Thoracic aorta (tissue), 2 donors: ENCODE measurements at places on chromosomes 5 and 9. TPM values are rescaled to one million over a fixed set of nuclear protein-coding genes. Genes with fewer than 3 reads are reported as not detected.
A peak's percentile ranks its signal among the peaks of the same experiment; 100 is the strongest.

GRCh38 chr9:129146441-129146941, 31.6 kb downstream of the IER5L start:
- DNase-seq = no peak

- peak; percentile 45 for DNase-seq
These were observed 49.4 kb downstream of the MEF2C start for GRCh38 chr5:88833371-88834130.

GRCh38 chr5:43157068-43157467, 35.0 kb upstream of the NIM1K start:
- no peak for DNase-seq

- no peak for DNase-seq
These were observed 493.4 kb upstream of the TUSC1 start for GRCh38 chr9:26171691-26172090.

DNA sequence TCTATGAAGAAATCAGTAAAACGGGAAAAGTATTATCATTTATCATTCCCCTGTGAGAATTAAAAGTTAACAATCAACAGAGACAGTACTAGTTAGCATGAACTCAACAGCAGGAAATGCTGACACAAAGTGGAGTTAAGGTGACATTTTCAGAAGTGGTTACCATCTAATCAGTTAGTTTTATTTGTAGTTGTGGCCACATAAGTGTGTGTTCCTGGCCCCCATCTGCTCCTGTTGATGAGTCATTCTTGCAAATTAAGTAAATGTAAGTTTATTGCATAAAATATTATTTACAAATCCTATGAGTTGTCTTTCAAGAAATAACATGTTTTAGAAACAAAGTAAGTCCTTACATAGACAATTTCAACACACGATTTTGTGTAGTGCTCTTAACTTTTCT, 8.9 kb upstream of the BNC2 start:
- no peak for DNase-seq

CCDC69 gene
- 39.1 TPM for total RNA-seq

DNA sequence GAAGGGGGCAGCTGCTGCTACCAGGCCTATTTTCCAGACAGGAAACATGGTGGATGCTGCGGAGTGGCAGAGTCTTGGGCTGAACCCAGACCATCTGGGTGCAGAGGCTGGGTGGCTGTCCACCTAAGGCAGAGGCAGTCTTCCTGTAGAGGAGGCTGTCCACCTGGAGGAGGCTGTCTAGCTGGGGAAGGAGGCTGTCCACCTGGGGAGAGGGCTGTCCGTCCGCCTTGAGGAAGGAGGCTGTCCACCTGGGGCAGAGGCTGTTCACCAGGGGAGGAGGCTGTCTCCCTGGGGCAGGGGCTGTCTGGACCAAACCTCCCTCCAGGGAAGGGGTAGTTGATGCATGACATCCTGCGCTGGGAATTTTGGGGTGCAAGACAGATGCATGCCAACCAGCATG, 39.2 kb upstream of the BARHL1 start:
- no peak for DNase-seq

DNA sequence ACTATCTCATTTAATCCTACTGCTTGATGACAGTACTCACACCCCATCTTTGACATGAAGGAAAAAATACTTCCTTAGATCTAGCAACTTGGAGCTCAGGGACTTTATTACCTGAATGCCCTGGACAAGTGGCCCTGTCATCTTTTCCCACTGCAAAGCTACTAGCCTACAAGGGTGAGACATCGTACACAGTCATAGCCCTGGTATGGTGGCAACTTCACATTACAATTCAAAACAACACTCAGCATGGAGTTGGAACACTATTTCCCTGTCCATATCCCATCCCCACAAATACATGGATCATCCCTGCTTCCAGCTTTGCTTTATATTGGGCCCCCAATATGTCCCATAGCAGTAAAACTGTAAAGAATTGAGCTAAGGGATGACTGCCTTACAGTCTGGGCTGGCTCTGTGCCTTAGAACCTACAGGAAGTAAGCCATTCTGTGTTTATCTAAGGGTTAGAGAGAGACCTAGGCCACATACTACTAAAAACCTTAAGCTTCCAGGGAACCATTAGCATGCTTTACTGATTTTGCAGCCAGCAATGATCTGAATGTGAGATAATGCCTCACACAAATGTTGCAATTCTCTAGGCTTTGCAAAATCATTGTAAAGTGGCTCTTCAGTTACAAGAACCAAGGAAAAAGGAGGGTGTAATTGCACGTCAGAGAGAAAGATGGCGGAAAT, 55.9 kb downstream of the OTULIN start:
- DNase-seq = no peak

GRCh38 chr9:131715906-131716305, 24.0 kb downstream of the RAPGEF1 start:
- DNase-seq = no peak

DNA sequence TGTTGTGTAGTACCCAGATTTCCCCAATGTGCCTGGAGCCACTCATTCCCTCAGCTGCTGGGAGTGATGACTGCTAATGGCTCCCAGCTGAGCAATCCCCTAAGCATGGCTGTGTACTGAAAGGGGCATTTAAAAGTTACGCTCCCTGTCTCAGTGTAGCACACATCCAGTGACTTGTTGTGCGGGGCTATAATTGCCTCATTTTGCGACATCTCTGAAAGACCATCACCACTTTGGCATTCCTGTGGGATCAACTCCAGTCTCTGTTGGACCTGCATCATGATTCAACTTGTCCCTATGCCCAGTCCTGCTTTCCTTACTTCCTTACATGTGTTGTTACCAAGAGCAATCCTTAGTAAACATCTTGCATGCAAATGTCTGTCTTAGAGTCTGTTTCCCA, 201.2 kb upstream of the MPDZ start:
- no peak for DNase-seq

- DNase-seq = no peak
These were observed 179.8 kb downstream of the DOCK8 start for GRCh38 chr9:394347-395052.

SLC34A1 gene
- not detected for total RNA-seq

FOXB2 gene
- total RNA-seq = not detected

IL12B gene
- total RNA-seq = not detected

ATOX1 gene
- 32.9 TPM for total RNA-seq

DNA sequence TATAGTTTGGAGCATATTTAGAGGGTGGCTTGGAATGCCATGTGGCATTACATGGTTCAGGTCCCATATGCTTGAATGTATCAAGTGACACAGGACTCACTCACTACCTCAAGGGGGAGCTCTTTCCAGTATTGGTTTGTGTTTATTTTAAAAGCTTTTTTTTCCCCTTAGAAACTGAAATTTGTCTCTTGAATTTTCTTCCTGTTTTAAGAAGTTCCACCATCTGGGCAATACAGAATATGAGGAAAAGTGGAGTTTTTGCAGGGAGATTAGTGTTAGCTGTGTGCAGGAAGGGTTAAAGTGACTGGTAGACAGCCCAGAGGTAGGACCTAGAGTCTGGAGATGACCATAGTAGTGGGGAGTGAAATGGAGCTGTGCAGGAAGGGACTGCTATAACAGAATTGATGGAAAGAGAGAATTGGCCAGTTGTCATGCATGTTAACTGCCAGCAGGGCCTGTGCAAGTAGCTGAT, 36.6 kb downstream of the CTNNA1 start:
- DNase-seq = no peak

SH3GL2 gene
- total RNA-seq = not detected

KIF4B gene
- not detected for total RNA-seq

DNA sequence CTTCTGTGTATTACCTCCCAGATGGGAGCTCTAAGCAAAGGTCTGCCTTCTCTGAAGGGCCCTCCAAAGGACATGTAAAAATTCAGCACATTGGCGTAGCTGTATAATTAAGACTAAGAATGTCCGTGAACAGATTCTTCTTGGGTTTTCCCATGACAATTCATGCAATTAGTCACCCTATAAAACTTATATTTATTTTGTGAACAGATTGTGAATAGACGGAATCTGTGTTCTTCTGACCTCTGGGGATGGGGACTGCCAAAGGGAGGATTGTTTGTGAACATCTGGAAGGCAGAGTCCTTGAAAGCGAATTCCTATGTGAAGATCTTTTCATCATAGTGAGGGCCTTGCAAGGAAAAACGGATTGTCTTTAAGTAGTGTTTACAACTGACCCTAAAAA, 111.3 kb downstream of the EGFLAM start:
- DNase-seq = no peak
